Fibroblast of skin of left biceps (primary cell): ENCODE measurements at places on chromosomes 7 and 10.

DNA sequence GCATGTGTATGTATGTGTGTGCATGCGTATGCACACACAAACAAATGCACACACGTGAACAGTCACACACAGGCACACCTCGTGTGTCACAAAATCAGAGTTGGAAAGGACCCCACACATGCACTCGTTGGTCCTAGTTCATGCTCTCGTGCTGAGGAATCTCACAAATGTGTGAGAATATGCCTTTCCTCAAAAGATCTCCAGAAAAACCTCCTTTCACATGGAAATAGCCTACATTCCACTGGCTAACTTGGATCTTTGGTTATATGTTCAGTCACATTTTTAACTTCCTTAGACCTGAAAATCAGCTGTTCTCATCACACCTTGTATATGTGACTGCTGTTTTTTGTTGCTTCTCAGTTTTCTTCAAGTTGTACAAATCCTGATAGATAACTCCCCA is 256.7 kb downstream of the DPP6 start:
- no peak for DNase-seq

DNA sequence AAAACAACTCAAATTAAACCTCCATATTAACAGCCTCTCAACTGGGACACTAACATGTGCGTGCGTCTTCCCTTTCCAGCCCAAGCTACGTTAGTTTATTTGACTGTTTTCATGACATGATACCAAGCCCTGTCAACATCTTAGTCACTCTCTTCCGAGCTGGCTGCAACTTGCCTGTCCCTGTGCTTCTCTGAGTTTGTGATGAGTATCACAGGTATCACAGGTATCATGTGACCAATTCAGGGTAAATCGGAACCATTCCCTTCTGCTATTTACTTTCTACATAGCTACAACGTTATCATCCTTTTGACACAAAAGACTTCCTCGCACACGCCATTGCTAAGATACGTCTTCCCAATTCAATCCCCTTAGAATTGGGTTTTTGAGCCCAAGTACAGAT is 70.2 kb downstream of the CAV1 start:
- DNase-seq: no peak

DNA sequence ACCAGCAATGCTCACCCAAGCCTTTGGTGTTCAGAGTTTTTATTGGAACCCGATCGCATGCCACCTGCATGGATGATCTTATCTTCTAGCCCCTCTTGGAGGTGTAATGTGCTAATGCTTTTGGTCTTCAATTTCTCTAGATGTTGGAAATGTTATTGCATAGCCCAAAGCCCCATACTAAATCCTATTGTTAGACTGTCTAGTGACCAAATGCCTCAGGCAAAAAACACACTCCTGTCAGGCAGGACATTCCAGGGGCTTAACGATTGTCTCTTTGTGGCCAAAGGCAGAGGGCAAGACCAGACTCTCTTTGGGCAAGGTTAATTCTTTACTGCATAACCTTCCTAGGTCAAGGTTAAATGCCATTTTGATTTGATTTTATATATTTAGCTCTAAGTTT is 187.9 kb downstream of the BMPER start:
- no peak for DNase-seq

- no peak for DNase-seq
Observed at GRCh38 chr7:45582868-45583277, 8.7 kb downstream of the ADCY1 start.

GRCh38 chr7:54559401-54559800 is 17.2 kb downstream of the VSTM2A start:
- no peak for DNase-seq

DNA sequence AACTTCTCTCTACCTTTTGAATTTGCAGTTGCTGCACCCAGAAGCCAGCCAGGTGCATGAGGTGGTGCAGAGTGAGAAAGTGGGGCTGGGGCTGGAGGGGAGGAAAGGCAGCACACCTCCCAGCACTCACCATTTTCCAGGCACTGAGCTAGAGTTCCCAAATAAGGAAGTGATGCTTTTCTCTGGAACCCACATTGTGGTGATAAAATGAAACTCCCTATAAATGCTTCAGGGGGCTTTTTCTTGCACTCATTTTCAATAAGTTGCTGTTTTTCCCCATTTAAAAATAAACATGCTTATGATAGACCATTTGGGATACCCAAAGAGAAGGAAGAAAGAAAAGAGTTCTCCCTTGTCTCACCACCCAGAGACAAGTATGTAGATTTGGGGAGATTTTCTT is 42.8 kb upstream of the TNS3 start:
- DNase-seq: no peak

DNA sequence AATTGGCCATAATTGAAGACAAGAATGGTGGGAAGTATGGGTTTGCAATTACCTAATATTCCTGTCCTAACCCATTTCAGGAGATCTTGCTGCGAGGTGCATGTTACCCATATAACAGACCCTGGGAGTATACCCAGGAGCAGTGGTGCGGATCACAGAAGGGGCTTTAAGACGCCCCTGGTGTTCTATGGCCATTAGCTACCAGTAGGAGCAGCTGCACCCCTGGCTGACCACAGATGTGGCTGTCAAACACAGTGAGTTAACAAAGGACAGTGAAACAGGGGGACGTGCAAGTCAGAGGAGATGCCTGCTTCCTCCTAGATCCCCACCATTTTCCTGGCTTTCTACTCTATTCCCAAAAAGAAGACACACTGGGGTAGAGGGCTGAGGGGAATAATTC is 25.2 kb downstream of the AOC1 start:
- no peak for DNase-seq

GRCh38 chr7:148718431-148718830 is 19.7 kb downstream of the CUL1 start:
- no peak for DNase-seq

DNA sequence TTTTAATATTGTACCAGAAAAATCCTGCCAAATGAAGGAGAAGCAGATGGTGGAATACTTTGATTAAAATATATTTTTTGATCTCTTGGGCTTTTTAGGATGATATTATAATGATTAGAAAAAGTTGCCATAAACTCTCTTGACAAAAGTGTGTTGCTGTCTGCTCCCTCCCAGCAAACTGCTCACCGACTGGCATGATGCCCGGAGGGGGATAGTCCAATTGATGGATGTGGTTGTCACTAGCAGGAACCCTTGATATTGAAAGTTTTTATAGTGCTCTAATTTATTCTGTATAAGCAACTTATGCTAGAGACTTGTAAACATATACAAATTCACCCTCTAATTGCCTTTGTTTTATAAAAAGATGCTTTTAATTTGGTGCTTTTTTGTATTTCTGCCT is 114.0 kb downstream of the DNAH11 start:
- no peak for DNase-seq

GRCh38 chr10:87942884-87943527 is 79.6 kb downstream of the PTEN start:
- no peak for DNase-seq

- no peak for DNase-seq
Observed at GRCh38 chr10:132095403-132096113, 29.8 kb downstream of the JAKMIP3 start.

GRCh38 chr7:34091321-34091917 is 186.1 kb downstream of the BMPER start:
- no peak for DNase-seq

- DNase-seq: no peak
Observed at GRCh38 chr10:80409121-80409520, 770 bp downstream of the PRXL2A start.

- DNase-seq: no peak
Observed at GRCh38 chr7:122383934-122384333, 79.4 kb upstream of the FEZF1 start.

DNA sequence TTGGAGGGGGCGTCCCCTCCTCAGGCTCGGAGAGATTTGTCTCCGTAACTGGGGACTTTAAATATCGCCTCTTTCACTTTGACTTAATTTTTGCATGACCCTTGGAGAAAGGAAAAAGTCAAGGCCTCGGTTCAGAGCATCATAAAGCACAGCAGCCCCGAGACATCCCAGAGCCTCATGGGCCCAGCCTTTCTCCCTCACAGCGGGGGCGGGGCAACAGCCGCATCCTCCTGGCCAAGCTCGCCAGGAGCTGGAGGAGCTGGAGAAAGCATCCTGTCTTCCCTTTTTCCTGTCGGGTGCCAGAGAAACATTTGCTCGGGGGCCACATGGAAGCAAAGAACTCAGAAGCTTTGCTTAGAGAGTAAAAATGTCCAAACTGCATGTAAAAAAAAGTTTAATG is 43.6 kb upstream of the DPYSL4 start:
- DNase-seq: no peak

DNA sequence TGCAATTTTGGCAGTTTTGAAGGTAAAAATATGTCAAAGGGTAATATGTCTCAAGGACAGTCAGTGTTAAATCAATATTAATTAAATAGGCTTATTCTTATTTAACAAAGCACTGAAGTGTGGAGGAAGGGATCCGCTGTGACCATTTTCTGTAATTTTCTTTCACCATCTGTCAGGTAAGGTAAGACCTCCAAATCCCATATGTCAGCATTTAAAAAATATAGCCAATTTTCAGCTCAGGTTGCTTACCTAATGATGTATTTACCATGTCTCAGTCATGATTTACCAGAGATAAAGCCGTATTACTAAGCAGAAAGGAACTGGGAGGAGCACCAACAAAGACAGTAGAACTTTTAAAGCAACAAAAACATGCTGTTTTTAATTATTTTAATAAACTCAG is 683.9 kb downstream of the CCSER2 start:
- DNase-seq: no peak

DNA sequence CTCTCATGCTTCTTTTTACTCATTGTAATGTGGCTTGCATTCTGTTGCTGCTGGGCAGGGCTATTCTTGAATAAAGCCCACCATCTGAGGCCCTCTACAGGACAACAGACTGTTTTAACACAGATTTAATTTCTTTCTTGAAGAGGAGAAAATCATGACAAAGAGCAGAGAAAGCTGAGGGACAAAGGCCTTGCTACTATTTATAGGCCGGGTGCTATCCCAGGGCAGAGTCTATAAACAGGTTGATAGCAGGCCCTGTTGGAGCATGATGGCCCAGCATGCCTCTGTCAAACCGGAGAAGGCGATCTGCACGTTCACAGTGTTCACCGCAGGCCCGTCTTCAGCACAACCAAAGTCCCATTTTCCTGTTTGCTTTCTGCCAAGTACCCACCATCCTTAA is 3.0 kb downstream of the VIPR2 start:
- DNase-seq: no peak

- no peak for DNase-seq
Observed at GRCh38 chr7:139909379-139910050, 80.5 kb downstream of the TBXAS1 start.

DNA sequence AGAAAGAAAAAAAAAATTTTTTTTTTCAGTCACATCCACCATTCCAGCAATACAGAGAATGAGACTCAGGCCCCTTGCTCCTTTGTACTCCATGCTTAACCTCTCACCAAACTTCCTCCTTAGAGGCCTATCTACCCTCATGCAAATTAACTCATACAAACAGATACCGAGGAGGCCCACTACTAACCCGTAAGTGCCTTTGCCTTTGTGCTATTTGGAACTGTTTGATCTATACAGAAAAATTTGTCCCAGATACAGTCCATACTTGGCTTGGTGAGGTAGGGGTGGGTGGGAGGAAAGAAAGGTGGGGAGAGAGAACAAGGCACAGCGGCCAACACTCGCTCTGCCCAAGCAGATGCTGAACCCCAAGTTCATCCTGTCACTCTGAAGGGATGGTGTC is 87.8 kb upstream of the DUSP5 start:
- DNase-seq: no peak
